ENCODE measurements at places on chromosomes 2 and 18. TPM values are rescaled to one million over a fixed set of nuclear protein-coding genes. Genes with fewer than 3 reads are reported as not detected.
A peak's percentile ranks its signal among the peaks of the same experiment; 100 is the strongest.

- no peaks in the 10 kb centered on the region for H3K36me3 ChIP-seq
Measured at GRCh38 chr2:177154809-177155208, 57.8 kb upstream of the HNRNPA3 start.

Gene DUSP2
- total RNA-seq, result 9.0 TPM

DNA sequence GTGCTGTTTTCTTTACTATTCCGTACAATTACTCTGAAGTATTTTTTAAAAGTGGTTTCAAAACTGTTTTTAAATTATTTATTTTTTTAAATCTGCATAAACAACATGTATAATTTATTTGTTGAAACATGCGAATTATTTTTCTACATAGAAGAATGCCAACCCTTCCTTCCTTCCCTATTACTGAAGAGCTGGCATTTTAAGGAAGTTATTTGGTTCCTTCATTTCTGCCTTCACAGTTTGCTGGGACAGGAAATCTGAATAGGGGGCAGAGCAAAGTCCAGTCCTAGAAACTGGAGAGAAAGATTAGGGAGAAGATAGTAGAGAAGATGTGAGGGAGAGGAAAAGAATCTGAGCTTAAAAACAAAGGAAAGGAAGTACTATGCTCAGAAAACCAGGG lies 146.7 kb upstream of the ACVR2A start:
- no peak overlapping the region for H3K4me3 ChIP-seq
- H3K36me3 ChIP-seq, result no peaks in the 10 kb centered on the region
- no peak for DNase-seq

Gene MERTK
- total RNA-seq, result 4.9 TPM

DNA sequence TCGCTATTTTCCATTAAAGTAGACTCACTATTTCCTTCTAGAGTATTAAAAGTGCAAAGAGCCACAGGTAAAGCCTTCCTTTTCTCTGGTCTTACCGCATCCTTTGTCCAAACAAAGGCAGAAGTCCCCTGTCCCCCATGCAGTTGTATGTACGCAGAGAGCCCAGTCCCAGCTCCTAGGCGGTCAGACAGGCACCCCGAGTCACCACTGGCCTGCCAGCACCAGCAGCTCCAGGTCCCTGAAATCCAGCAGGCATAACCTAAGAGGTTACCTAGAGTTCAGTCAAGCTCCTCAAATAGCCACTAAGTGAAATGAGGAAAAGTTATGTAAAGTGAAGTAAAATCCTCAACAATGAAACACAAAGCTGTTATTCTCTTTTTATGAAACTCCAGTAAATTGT lies 60.4 kb upstream of the TWIST2 start:
- no peaks in the 10 kb centered on the region for H3K4me1 ChIP-seq
- H3K27me3 ChIP-seq, result no peaks in the 10 kb centered on the region
- H3K4me3 ChIP-seq, result no peak overlapping the region
- no peak overlapping the region for H3K27ac ChIP-seq

GRCh38 chr18:61602836-61603235 lies 269.6 kb downstream of the CDH20 start:
- H3K4me1 ChIP-seq, result no peaks in the 10 kb centered on the region
- no peak for DNase-seq
- H3K27me3 ChIP-seq, result no peaks in the 10 kb centered on the region
- no peak overlapping the region for H3K4me3 ChIP-seq
- H3K36me3 ChIP-seq, result no peaks in the 10 kb centered on the region

GRCh38 chr2:170461889-170462288 lies 253.2 kb upstream of the SP5 start:
- no peak overlapping the region for H3K27ac ChIP-seq
- H3K36me3 ChIP-seq, result no peaks in the 10 kb centered on the region
- DNase-seq, result no peak
- H3K4me1 ChIP-seq, result no peaks in the 10 kb centered on the region
- H3K4me3 ChIP-seq, result no peak overlapping the region

DNA sequence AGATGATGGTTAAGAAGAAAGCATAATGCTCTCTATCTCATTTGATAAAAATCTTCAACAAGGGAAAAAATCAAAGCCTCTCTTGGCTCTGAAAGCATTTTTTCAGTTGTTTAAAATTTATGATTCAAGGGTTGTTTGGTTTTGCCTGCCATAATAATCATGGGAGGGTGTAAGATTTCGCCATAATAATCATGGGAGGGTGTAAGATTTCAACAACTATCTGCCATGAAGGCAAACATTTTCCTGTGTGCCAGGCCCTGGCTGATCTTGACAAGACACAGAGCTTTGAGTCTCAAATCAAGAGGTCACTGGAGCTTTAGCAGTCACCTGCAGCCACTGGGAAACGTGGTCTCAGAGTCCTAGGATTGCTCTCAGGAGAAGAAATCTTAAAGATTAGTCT lies 175.1 kb upstream of the PIEZO2 start:
- no peaks in the 10 kb centered on the region for H3K36me3 ChIP-seq
- peaks cover 7% of the 10 kb centered on the region for H3K4me1 ChIP-seq
- no peak overlapping the region for H3K27ac ChIP-seq
- no peak for DNase-seq

DNA sequence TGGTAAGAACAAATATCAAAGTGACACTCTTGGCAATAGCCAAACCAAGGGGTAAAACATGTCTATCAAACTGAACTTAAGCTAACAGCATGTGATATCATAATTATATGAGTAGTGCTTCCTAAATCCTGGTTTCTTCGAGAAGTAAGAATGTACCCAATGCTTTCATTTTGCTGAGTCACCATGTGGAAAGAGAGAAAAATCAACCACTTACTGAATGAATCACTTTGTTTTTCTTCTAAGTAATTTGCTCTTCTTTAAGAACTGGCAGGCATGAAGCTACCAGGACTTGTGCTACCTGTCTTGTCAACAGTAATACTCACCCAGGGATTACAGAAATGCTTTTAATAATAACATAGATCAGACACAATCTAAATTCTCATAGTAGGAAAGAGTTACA lies 19.0 kb upstream of the DUSP19 start:
- no peak overlapping the region for H3K4me3 ChIP-seq
- no peak overlapping the region for H3K27ac ChIP-seq
- H3K27me3 ChIP-seq, result no peaks in the 10 kb centered on the region

DNA sequence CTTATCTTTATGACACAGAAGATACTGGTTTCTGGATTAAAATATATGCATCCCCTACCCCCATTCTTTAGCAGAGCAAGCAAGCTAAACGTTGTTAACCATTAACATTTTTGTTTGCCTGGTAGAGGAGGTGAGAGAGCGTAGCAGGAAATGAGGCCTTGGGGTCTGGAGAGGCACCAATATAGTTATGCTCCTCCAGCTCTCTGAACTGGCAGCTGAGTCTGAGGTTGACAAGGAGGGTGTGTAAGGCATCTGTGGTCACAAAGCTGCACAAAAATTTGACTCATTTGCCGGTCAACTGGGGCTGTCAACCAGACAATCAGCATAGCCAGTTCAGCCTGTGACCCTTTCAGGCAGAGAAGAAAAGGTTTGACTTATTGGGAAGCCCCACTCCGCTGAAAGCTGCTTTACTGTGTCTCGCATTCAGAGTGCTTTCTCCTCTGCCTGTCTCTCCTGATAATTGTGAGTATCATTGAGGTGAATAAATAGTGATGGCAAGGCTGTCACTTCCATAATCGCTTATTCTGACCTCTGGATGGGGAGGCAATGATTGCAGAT lies 647.5 kb upstream of the SETBP1 start:
- no peaks in the 10 kb centered on the region for H3K27me3 ChIP-seq
- no peak overlapping the region for H3K4me3 ChIP-seq
- no peaks in the 10 kb centered on the region for H3K4me1 ChIP-seq
- no peak overlapping the region for H3K27ac ChIP-seq
- no peaks in the 10 kb centered on the region for H3K36me3 ChIP-seq
- DNase-seq, result no peak

Gene DNER
- total RNA-seq, result 28.4 TPM

- H3K4me3 ChIP-seq, result no peak overlapping the region
- H3K27ac ChIP-seq, result no peak overlapping the region
- H3K36me3 ChIP-seq, result peaks cover 14% of the 10 kb centered on the region
- no peaks in the 10 kb centered on the region for H3K27me3 ChIP-seq
Measured at GRCh38 chr18:34866739-34867138, 156.6 kb downstream of the DTNA start.

DNA sequence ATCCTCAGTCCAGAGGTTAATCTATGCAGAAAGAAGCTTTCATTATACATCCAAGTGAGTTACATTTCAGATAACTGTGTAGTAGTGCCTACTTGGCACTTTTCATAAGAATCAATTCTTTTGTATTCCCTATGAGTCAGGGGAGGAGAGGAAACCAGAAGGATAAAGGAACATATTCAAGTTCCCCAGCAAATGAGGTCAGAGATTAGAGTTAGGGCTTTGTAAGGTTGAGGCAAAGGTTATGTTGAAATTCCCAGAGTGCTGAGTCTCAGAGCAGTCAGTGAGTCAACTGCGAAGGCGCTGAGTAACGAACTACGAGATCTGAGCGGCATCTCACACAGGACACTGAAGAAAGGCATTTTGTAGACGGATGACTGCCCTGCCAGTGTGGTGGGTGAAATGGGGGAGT lies 25.1 kb upstream of the ME2 start:
- H3K27ac ChIP-seq, result peak overlapping the region; percentile 40
- no peak for DNase-seq
- H3K4me3 ChIP-seq, result no peak overlapping the region
- H3K36me3 ChIP-seq, result no peaks in the 10 kb centered on the region

GRCh38 chr2:240645346-240645745 lies 20.1 kb downstream of the GPR35 start:
- DNase-seq, result peak; percentile 16
- no peak overlapping the region for H3K4me3 ChIP-seq
- no peaks in the 10 kb centered on the region for H3K27me3 ChIP-seq
- H3K27ac ChIP-seq, result no peak overlapping the region
